SK-N-SH (cell line): ENCODE measurements at places on chromosomes 5 and 9. TPM values are rescaled to one million over a fixed set of nuclear protein-coding genes. Genes with fewer than 3 reads are reported as not detected.
A peak's percentile ranks its signal among the peaks of the same experiment; 100 is the strongest.

- no peak for DNase-seq
Observed at GRCh38 chr9:116753389-116753788, 66.3 kb downstream of the TRIM32 start.

DNA sequence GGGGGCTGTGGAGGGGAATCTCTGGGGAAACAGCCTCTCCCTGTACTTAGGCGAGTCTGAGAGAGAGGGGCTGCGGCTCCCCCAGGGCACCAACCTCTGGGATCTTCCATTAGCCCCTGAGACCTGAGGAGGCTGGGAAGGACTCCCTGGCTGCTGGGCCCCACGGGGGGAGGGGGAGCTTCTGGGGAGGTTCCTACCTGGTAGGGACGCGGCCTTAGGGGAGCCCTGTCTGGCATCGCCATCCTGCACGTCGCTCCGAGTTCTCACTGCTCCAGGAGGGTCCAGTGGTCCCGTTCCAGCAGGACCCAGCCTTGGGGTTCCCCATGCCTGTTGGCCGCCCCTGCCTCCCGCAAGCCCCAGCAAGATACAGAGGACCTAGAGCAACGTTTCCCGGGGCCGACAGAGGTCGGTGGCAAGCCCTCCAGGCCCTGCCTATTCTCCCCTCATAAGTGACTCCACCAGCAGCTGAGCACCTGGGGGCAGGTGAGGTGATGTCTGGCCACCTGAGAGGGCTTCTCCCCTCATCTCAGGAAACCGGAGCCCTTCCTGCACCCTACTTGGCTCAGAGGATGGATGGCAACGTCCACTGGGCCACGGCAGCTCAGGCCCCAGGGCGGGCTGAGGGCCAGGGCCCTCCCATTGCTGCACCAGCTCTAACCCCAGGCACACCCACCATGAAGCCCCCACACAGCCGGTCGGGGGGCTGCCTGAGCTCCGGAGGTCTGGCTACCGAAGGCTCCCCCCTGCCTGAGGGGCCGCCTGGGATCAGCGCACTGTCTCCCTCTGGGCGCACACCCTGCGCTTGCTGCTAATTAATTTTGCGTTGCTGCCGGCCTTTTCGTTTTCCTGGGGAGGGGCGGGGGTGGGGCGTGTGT is 22.5 kb downstream of the TPPP start:
- peak; percentile 7 for DNase-seq

- DNase-seq: no peak
Observed at GRCh38 chr5:120913396-120913795, 449.3 kb downstream of the PRR16 start.

DNA sequence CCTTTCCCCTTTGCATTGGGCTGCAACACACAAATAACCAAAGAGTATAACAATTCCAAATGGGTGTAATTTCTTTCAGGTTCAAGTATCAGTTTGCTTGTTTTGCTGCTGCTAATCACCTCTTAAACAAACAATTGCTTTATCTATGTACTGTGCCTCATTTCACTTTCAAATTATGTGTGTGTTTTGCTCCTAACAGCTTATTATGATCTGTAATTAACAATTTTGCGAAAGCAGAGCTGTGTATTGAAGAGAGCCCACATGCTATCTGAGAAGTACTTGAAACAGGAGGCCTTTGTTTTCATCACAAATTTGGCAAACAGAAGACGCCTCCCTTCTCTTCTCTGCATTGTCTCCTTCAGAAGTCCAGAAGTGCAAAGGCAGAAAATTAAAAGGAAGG is 312.0 kb downstream of the TLE1 start:
- no peak for DNase-seq

DNA sequence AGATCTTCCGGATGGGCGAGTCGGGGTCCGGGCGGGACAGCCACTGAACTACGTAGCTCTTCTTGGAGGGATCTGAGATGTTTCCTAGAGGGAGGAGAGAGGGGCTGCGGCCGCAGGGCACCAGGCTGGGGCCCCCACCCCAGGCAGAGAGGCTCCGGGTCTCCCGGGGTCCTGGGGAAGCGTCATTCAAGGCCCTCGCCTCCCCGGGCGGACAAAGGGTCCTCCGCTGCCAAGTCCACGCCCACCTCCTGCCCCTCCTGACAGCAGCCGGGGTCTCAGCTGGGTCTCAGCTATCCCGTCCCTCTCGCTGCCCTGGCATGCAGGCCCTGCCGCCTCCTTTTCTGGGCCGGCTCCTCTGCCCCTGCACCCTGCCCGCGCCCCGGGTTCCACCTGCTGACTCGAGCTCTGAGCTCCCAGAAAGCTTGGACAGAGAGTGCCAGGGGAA is 61.5 kb downstream of the ZNF354C start:
- DNase-seq: no peak

DNA sequence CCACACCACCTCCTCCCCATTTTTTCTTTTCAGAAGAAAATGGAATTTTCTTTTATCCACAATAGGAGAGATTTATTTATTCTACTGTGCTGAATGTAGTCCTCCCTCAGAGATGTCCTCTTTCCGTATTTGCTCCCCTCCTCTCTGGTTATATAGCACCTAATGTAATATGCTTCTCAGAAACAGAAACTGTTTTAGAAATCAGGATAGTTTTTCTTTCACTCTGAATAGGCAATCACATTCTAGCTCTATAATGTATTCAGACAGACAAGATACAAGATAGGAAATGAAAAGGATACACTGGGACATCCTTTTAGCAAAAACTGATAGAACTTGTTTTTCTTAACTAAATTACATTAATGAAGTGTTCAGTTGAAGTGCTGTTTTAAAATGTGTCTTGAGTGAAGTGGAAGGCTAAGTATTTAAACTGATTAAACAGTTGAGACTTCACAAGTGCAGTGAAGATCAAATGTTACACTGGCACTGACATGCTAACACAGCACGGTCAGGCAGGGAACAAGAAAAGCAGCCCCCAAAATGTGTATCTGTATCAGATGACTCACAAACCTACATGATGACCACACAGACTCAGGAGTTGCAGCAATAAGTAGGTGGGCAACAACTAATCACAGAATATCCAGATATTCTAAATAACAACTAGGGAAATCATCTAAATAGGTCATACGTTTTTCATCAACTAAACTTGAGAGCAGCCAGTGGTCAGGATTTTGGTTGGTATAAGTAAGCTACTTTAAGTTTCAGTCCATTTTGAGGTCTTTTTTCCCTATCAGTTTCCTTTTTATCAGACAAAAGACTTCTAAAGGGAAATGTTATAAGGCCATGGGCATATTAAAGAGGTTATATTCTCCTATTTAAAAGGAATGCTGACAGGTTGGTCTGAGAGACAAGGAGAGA is 260.4 kb downstream of the MLLT3 start:
- DNase-seq: no peak

GRCh38 chr5:150075806-150076205 is 10.5 kb downstream of the CSF1R start:
- peak; percentile 29 for DNase-seq

DNA sequence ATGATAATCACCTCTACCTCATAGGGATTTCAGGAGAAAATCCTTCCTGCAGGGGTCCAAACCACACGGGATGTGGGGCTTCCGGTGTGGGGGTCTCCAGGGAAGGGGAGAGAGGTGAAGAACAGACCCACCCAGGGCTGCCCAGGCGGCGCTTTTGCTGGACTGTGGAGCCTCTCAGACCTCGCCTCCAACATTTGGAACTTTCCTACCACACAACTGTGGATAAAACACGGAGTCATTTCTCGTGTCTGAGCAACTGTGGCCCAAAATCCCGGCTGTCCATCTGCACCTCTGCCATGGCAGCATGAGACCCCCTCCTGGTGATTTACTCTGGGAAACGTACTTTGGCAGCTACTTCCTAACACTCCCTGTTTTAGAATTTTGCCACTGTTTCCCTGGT is 307.8 kb upstream of the IRX4 start:
- DNase-seq: no peak

Gene ZNF454
- 0.05 and 0.15 TPM in 2 replicates for polyA plus RNA-seq
